ENCODE measurements at places on chromosomes 2 and 18.

GRCh38 chr18:5895876-5896740, 786 bp upstream of the TMEM200C start:
- no peak for DNase-seq

DNA sequence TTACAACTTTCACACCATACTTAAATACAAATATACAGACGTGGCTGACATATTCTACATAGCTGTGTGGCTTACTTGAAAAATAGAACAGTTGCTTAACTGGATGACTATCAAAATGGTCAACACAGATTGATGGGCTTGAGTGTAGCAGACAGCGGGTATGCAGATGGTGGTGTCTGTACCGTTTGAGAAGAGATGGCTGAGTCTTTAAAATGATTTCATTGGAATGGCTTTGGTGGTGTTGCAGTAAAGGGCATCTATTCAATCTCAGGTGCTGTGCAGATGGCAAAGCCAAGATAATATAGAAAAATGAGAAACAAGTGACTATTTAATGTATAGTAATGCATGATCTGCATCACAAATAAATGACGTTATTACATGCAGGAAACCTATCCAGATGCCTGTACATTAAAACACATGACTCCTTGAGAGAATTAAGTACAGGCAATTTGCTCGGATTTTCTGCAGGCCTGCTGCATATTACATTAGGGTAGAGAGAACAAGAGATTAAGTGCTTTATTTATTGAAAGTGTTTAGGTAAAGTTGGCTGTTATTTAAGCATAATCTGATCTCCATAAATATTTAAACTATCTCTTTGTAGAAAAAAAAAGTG, 68.5 kb downstream of the AGPS start:
- DNase-seq: peak; percentile 28

DNA sequence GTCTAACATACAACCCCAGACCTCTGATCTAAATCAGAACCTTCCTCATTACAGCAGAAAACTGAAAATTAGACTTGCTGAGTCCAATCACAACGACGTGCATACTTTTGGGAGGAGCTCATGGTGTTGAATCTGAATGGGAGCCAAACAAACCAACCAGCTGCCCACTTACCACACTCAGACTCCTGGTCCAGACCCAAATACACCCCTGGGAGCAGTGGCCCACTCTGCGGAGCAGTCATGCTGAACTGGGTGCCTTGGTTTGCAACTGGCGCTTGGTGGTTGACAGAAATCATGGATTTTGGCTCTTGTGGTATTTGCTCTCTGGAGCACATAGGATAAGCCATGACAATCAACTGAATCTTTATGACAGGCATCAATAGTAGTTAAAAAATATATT, 253.6 kb upstream of the TNP1 start:
- DNase-seq: no peak

DNA sequence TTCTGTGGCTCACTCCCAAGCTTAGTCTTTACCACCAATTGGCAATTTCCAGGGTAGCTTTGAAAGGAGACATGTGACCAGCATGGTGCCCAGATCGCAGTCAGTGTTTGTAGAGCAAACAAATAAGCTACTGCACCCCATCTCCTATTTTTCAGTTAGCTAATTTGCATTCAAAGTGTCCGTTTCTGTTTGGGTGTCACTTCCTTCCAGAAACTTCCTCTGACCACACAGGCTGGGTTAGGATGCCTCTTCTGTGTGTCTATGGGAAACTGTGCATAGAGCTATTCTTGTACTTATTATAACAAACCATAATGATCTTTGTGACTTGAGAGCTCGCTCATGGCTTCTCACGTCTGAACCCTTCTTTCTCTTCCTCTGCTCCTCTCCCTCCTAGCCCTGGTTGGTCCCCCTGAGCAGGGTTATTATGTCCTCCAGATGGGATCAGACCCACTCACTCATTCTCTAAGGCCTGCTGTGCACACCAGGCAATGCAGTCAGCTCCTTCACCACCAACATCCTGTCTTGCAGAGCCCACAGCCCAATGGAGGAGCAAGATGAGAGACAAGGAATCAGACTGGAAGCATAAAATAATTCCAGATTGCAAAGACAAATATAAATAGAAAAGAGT, 101.2 kb upstream of the ALK start:
- no peak for DNase-seq

DNA sequence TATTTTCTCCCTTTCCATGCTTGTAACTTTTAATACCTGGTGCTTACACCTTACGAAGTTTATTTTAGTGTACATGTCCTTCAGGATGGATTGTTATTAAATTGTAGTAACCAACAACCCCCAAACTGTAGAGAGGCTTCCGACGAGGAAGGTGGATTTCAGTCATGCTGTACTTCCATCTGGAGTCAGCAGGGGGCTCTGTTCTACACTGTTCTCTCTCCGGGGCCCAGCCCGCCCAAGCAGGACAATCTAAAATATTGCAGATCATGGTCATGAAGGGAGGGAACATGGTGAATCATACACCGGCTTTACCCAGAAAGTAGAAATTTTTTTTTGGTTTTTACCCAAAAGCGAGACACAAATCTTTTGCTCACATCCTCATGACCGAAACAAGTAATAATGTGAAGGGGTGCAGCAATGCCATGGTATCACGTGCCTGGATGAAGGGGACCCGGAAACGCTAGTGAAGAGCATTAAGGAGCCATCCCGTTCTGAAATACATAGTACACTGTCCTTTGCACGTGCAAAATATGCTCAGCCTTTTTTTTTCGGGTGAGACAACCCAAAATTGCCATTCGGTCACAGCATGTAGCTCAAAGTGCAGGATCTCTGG, 884.8 kb downstream of the EPHA4 start:
- DNase-seq: peak; percentile 68

DNA sequence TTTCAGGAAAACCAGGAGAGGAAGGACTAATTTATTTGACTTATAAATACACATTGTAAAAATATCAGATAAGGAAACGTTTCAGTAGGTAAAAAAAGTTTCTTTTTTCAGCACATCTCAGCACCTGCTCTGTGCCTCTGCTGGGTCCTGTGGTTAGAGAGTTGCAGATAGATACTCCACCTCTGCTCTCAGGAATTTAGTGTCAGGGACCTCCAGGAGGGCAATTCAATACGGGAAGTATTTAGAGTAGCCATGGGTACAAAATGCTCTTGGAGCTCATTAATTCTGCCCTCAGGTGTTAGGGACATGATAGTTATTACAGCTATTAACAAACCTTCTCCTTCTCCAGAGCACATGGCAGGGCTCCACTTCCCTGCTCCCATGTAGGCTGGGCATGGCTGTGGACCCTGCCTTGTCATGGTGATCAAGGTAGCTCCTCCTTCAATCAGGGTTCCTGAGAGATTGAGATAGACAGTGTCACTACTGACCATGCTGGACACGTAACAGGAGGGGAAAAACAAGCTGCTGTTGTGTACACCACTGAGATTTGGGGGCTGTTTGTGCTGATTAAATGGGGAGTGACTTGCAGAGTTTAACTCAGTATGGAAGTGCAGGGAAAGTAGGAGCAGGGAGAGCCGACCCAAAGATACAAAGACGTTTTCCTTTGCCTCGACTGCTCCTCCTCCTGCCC, 185.6 kb upstream of the COPS8 start:
- DNase-seq: no peak

- no peak for DNase-seq
Observed at GRCh38 chr2:84768840-84769239, 112.0 kb downstream of the TRABD2A start.

DNA sequence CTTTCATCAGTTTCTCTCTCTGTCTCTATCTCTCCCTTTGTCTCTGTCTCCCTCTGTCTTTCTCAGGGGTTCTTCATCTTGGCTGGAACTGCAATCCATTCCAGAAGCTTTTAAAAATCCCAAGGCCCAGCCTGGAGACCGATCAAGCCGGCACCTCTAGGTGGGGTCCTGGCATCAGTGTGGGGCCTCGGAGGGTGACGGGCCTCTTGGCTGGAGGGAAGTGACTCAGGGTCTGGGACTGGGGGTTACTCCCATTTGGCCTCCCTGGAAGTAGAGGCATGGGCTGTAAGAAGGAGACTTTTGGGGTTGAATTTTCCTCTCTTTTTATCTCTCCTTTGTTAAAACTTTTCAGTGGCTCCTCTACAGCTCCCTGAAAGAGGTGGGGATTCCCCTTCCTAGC, 52.8 kb upstream of the OTOF start:
- peak; percentile 79 for DNase-seq

GRCh38 chr2:58862244-58862643, 621.1 kb upstream of the FANCL start:
- DNase-seq: no peak

DNA sequence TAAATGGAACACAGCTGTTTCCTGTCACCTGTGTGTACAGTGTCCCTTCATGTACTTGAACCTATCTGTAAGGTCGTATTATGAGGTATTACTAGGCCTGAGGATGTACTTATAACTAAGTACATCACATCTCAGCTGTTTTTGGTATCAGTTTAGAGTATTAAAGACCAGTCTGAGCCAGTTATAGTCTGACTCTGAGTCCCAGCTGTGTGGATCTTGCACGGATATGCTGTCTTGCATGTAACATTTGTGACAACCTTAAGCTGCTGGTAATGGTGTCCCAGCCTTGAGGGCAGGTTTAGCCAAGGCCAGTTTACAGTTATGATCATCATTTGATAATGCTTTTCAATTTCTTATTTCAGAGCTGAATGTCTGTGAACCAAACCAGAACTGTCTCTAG, 496.3 kb downstream of the SLC4A3 start:
- DNase-seq: no peak

DNA sequence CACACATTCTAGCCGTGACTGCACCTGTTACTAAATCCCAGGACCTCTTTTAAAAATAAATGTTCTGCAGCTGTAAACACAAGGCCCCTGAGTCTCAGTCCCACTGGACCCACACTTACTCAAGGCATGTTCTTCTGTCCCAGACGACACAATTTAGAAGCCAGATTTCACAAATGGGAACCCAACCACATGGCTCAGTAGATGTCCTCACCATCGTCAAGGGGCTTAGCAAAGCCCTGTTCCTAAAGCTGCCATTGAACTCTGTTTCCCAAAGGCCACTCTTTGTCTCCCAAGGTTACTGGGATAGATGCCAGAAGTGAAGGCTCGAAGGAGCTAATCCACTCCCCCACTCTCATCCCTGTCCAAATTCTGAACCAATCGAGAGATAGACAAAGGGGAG, 301.0 kb downstream of the GALR1 start:
- no peak for DNase-seq

DNA sequence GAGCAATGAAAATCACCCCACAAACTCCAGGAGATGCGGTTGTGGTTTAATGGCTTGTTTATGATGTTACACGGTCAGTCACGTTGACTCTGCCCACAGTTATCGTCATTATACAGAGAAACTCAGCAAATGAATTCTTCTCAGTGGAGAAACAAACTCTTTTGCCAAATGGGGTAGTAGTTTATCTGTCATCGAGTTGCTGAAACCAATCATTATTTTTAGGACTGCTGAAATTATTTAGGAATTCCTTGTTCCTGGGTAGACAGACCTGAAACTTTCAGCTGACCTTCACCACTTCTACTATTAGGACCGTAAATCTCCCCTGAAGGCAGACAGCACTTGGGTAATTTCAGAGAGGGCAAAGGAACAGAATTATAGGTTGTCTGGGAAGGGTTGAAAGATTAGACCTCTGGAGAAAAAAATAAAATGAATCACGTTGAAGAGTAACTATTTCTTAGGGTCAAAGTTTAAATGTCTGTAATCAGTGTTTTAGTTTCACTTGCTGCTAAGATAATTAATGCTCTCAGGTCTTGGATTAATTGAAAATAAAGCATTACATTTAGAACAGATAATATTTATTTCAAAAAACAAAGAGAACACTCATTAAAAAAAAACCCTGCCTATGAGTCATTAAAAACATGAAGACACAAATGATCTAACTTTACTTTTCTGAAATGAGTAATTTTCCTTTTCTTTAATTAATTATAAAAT, 52.1 kb upstream of the LYPD6 start:
- DNase-seq: peak; percentile 52

DNA sequence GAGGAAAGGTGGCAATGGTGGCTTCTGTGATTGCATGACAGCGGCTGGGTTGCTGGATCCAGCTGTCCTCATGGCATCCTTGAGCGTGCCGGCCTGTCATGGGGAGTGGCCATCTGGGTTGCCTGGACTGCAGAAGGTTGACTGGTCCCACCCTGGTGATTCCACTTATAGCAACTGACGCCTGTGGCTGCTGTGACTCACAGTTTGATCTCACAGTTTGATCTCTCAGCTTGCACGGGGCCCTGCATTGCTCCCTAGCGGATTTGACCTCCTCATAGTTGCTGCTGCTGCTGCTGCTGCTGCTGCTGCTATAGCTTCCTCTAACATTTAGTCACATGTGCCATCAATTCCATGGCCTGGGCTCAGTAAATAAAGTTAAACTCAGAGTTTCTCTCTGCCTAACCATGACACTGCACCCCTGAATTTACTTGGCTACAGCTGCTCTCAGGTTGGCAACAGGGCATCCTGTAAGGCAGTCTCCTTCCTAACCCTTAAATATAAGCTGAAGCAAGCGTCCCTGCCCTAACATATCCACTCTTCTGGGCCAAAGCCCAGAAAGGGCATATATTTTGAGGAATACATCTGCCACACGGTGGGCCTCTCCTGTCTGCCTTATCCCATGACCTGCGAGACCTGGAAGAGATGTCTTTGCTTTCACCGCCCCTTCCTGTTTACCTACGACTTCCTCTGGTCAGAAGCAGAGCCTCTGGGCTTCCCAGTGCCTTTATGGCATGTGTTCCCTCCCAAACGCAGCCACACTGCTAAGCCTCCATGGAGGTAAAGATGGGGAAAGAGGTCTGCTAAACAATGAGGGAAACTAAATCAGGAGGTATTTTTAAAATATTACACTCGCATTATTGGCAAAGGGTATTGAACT, 37.8 kb upstream of the CCDC150 start:
- peak; percentile 83 for DNase-seq

GRCh38 chr2:55134316-55134706, 84.1 kb upstream of the RTN4 start:
- DNase-seq: no peak

DNA sequence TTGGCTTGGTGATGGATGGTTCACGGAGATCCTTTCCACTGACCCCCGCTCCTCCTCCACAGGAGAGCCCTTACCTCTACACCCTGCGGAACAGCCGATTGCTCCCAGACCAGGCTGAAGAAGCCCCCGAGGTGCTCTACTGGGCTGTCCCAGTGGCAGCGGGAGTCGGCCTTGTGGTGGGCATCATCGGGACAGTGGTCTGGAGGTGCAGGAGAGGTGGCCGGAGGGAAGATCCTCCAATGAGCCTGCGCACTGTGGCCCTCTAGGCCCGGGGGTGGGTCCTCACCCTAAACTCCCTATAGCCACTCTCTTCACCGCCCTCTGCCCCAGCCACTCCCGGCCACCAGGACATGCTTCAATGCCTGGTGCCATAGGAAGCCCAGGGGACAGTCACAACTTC, 108.8 kb upstream of the PPP1CB start:
- no peak for DNase-seq

DNA sequence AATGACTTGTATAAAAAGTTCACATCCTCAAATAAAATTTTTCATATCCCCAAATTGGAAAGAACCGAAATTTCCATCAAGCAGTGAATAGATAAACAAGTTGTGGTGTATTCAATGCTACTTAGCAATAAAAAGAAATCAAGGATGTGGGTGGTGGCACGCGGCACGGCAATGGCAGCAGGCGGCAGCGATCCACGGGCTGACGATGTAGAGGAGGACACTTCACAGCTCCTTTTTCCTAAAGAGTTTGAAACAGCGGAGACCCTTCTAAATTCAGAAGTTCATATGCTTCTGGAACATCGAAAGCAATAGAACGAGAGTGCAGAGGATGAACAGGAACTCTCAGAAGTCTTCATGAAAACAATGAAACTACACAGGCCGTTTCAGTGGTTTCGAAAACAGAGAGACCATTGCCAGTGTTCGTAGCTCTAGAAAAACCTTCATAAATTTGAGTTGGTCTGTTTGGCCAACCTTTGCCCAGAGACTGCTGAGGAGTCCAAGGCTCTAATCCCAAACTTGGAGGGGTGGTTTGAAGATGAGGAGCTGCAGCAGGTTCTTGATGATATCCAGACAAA, 9.8 kb upstream of the IL36A start:
- DNase-seq: no peak
